ENCODE measurements at places on chromosomes 7 and 10.
A peak's percentile ranks its signal among the peaks of the same experiment; 100 is the strongest.

DNA sequence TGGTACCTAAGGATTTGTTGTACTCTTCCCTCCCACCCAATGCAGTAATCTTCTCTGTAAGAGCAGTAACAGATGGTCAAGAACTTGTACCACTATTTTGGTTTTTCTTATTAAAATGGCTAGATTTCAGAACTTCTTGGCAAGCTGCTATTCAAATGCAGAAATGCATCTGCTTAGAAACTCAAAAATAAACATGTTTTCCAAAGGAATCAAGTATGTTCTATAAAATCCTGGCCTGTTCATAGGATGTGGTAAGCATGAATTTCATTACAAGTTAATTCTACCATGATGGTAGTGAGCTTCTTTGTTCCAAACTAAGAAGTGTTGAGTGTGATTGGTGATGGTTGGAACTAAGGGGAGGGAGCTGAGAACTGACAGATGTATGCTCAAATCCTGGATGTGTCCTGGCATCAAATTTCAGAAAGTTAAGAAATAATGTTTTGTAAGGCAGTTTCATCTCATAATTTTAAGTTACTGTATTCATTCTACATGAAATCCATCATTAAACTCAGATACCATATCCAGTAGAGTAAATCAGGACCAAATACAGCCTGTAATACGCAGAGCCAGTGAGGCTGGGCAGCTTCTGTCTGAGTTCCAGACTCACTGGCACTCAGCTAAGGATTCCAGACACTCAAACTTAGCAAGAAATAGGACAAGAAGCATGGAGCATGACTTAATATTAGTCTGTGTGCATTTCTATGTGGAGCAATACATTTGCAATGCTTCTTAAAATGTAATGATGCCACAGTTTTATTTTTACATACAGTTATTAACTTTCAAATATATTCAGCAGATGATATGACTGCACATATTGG, 119.6 kb downstream of the TES start:
- no peak for DNase-seq

DNA sequence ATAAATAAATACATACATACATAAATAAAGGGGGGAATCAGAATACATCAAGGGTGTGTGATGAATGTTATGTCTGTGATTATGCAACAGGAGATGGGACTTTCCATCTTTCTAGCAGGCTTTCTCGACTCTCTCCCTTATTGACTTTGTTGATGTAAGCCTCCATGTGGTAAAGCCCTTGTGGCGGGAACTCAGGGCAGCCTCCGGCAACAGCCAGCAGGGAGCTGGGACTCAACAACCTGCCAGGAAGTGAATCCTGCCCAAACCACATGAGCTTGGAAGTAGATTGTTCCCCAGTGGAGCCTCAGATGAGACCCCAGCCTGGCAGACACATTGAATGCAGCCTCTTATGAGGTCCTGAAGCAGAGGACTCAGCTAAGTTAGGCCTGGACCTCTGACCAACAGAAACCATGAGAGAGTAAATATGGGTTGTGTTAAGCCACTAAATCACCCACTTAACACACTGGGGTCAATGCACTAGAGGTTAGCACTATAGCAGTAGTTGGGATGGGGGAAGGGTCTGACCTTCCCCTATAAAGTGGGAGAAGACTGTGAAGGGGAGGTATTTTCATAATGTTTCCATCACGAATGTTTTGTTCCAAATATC, 104.0 kb downstream of the JCAD start:
- DNase-seq: no peak

GRCh38 chr7:27151931-27152815, at the start of gene HOXA3:
Gene HOXA3 (minus strand): TSS chr7:27152583. CDS start chr7:27110640, 41,943 bp downstream.
- no peak for DNase-seq

DNA sequence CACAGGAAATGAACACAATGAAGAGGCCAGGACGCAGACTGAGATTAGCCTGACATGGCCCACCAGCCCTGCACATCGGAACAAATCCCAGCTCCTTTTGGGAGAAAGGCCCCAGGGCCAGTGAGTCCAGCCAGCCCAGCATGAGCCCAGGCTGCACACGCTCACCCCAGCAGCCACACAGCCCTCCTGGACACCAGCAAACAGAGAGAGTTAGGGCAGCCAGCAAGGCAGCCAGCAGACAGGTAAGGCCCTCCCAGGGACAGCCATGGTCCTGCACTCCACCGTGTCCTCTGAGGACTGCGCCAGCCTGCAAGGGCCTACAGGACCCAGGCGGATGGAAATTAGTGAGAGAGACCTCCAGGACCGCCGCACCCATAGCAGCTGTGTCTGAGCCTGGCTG, 8.1 kb upstream of the GRID1 start:
- DNase-seq: no peak

DNA sequence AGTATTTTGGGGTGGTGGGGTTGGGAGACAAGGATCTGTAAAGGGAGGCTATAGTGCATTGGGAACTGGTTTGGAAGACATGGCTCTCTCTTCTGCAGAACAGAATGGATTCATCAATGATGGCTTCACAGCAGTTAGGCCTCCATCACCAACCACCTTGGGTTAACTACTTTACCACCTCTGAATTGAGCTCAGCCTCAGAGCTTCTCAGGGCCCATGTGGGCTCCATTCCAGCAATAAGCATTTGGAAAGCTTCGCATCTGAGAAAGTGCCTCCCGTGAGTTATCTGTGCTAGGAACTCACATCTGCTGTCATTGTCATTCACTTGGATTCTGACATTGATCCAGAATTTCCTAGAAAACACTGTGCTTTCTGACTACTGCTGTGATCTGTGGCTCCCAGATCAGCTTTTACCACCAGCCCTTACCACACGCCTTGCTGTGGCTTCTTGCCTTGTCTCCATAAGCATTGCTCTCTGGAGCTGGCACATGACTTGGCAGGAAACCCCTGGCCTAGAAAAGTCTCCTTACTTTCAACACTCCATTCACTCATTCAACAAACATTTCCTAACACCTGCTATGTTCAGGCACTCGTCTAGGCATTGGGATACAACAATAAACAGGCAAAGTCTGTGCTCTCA, 70.7 kb upstream of the ADO start:
- DNase-seq: no peak

DNA sequence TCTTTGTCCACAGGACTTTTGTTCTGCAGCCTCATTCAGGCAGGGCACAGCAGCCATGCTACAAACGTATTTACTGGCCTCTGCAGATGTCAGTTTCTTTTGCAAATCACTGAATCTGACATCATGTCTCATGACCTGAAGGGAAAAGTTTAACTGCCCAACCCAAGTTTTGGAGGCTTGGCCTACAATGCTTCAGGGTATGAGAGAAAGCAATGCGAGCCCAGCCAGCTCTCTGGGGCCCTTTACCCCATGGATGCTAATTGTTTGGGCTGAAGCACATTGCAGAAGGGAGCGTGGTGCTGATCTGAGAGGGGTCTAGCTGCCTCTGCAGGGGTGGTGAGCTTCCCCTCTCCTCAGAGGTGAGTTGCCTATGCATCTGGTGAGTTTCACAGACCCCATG, 179.9 kb upstream of the CXCL12 start:
- DNase-seq: no peak

DNA sequence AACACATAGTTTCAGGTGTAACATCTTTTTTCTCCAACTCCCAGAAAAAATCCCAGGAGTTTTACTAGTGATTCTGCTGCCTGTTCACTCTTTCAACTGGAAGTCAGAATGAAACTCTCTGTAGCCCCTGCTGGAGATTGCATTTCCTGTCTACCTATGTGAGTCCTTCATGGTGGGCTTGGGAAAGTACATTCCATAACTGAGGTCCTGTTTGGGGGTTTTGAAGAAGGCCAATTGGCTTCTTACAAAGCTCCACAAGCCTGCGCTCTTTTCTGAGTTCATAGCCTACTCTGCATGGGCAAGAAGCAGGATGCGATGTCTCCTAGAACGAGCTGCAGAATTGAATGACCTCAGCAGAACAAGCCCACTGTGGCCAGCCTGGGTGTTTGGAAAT, 86.7 kb downstream of the LYZL2 start:
- DNase-seq: no peak

DNA sequence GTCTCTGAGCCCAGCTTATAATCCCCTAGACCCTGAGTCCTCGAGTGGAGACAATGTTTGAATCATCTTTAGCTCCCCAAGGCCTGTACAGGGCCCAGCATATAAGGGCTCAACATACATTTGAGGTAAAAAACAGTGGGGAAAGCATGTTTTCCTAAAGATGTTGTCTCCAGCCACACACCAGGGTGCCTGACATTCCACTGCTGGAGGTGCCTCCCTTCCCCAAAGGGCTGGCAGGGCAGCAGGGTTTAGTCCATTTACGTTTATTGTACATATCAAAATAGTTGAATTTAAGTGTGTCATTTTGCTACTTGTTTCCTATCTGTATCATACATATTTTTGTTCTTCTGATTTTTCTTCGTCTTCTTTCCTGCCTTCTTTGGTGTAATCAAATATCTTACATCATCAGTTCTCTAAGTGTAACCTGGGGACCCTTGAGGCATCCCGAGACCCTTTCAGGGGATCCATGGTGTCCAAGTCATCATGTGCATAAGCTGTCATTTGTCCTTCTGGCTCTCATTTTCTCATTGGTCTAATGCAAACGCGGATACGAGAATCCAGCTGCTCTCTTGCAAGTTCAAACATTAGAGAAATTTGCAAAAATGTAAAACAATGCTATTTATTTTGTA, 101.6 kb downstream of the PDGFA start:
- DNase-seq: no peak

GRCh38 chr10:133257489-133258065, 19.1 kb downstream of the ADAM8 start:
- no peak for DNase-seq

DNA sequence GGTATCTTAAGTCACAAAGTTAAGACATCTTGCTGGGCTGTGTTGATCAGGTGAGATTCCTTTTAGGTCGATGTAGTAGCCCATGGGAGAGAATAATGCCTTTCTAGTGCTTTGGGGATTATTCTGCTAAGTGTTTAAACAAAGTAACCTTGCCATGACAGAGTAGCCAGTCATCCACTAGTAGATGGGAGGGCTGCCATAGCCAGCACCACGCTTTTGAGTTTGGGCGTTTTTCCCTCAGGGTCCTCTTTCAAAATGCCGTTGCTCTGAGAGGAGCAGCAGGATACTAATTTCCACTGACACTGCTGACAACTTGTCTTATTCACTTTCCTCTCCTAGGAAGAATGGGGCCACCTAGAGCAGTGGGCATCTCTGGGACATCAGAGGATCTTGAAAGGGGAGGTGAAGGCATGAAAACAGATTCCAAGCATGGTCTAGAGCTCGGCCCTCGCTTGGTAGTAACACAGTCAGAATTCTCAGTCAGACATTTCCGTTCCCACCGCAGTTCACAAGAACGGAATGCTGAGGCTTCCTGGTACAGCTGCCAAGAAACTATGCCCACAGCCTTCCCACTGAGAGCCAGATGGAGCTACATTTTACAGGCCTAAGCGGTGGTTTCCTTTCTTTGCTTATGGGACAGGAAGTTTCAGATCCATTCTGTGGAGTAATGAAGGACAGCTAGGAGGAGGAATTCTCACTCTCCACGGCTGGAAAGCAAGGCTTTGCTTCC, 15.3 kb upstream of the RSU1 start:
- peak; percentile 5 for DNase-seq

DNA sequence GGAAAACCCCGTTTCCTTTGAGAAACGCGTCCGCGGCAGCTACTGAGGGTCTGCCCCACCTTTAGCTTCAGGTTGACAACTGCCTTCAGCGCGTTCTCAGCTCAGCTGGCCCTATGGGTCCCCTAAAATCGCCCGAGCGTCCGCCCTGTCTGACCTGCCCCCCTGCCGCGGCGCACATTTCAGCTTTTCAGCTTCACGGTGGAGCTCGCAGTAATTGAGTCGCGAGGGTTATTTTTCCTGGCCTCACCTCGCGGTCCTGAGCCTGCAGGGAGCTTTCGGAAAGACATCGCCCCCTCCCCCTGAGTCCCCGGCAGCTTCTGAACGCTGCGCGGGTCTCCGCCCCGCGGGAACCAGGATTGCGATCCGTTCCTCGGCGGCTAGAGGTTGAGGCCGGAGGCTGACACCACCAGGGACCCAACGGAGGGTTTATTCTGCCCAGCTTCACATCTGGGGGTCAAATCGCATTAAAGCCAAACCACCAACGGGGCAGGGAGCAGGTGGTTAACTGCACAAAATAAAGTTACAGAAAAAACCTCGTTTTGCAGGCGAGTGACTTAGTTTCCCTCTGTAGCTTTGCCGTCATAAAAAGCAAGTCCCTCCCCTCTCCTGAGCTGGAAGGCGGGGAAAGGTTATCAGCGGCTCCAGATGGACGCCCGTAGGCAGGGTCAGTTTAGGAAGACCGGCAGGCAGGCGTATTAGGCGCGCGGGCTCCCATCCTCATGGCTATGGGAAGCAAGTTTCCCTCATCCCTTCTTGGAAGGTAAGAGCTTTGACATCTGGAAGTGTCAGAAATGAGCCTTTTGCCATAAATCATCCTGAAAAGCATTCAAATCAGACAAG, 11.0 kb downstream of the TWIST1 start:
- DNase-seq: no peak

- peak; percentile 51 for DNase-seq
Measured at GRCh38 chr10:35822316-35822715, 180.2 kb upstream of the FZD8 start.

DNA sequence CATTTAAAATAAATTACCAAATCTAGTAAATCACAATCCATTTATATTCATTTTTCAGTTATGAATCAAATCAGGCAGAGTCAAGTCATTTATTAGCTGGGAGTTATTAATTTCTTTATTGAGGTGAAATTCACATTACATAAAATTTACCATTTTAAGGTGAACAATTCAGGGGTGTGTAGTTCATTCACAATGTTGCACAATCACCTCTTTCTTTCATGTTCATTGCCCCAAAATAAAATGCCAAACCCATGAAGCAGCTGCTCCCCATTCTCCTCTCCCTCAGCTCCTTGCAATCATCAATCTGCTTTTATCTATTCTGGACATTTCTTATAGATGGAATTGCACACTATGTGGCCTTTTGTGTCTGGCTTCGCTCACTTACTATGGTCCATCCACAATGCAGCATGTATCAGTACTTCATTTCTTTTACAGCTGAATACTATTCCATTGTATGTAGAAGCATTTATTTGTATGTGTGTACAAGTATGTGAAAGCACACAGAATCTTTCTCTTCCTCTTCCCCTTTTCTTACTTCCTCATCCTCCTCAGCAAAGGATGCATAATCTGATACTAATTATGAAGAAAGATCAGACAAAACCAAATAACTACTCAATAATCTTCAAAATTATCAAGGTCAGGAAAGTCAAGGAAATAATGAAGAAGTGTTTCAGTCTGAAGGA, 60.6 kb downstream of the LMBR1 start:
- no peak for DNase-seq

- no peak for DNase-seq
Measured at GRCh38 chr10:12594448-12594944, 245.1 kb downstream of the CAMK1D start.

Data from occipital lobe (tissue), 3 donors.